ENCODE measurements at places on chromosomes 16 and 17.

GRCh38 chr17:6959700-6960099 is 36.1 kb upstream of the ALOX12 start:
- DNase-seq = no peak

GRCh38 chr16:53224951-53225533 is 170.3 kb downstream of the CHD9 start:
- DNase-seq = no peak

DNA sequence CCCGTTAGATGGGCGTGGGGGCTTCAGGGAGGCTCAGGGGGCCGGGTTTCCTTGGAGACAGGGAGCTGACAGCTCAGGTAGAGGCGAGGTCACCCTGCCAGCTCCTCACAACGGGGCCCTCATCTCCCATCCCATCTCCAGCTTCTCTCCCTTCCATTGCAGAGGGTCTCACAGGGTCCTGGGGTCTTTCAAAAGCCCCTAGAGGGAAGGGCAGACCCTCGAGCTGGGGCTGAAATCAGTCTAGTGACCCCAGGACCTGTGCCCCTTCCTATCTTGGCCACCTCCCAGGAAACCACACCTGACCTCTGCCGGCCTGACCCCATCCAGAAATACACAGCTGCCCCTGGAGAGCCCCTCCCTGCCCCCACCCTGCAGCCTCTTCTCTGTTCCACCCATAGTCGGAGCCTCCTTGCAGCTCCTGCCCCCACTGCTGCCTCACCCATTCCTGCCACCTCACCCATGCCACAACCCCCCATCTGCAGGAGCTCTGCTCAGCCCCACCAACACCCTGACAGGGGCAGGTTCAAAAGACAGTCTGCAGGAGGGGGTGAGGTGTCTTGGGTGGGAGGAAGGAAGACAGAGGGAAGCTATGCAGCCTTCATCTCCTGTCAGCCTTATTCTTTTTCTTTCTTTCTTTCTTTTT is 23.4 kb downstream of the PIK3R5 start:
- DNase-seq = no peak

- no peak for DNase-seq
These were observed 5.8 kb downstream of the TXNDC11 start for GRCh38 chr16:11736903-11737302.

- no peak for DNase-seq
These were observed 105.4 kb downstream of the ZNF423 start for GRCh38 chr16:49750341-49751000.

Measured in epithelial cell of prostate (primary cell).